ENCODE measurements at places on chromosomes 3 and 15.

- DNase-seq: no peak
These were observed 71.5 kb upstream of the PLXNA1 start for GRCh38 chr3:126911162-126912026.

GRCh38 chr3:174662653-174663052 lies 196.5 kb upstream of the NAALADL2 start:
- no peak for DNase-seq

DNA sequence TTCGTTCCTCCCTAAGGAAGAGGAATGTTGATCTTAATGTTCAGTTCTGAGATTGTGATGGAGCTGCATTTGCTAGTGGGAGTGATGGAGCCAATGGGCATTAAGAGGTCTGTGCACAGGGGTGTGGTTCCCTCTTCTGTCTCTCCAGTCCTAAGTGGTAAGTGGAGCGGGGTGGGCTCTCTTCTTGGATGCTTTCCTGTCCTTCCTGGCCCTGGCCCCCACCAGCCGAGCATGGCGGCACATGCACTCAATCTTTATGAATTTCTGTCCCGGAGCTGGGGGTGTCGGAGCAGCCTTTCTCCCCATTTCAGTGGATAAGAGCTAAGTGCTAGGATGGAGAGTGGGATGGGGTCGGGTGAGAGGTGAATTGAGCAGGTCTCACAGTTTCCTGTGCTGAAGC lies 37.6 kb upstream of the ADCY5 start:
- no peak for DNase-seq

DNA sequence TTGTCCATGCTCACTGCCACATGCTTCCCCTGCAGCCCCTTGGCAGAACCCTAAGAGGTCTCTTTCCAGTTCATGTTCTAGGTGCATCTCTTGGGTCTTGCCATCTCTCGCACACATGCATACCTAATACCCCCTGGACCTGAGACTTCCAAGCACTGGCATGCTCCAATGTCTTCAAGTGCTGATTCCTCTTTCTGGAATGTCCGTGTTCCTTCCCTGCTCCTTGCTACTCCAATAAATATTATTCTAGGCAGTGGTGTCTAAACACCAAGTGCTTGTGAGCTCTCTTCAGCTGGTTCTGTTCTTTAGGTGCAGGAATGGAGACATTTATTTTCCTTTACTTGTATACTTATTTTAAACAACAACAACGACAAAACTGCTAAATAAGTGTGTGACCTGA lies 370.1 kb downstream of the LPP start:
- no peak for DNase-seq

DNA sequence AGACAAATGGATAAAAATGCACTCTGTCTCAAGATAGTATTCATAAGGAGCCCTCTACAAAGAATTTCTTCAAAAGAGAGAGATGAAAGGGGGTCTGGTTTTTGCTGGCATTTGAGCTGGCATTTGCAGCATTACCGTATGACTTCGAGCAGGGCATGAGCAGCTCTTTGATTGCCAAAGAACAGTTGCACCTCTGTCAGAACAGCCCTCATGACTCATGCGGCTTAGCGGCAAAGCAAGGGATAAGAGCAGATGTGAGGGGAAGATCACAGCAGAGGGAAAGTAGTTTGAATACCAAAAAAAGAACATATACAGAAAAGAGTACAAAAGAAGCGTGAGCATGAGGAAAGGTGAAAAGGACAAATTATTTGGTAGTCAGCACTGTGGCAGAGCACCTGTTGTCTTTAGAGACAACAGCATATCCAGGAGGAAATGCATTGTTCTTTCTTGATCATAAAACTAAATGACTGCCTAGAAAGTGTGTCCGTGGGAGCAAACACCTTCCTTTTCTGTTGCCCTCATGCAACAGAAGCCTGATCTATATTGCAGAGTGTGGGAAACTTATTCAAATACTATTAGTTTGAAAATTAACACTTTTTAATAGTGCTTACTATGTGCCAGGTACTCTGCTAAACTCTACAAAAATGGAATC lies 80.5 kb upstream of the SLC24A5 start:
- DNase-seq: no peak

DNA sequence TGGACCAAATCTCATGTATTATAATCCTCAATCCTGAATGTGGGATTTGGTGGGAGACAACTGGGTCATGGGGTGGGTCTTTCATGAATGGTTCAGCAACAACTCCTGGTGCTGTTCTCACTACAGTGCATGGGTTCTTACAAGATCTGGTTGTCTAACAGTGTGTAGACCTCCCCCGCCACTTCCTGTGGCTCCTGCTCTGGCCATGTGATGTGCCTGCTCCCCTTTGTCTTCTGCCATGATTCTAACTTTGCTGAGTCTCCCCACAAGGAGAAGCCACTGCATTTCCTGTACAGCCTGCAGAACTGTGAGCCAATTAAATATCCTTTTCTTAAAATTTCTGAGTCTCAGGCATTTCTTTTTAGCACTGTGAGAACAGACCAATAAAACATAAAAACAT lies 557.5 kb downstream of the GOLGA6L6 start:
- DNase-seq: no peak

GRCh38 chr3:140128631-140129030 lies 193.6 kb downstream of the CLSTN2 start:
- DNase-seq: no peak

Data from spinal cord (tissue), 10 donors.